ENCODE measurements at places on chromosomes 3 and 15. TPM values are rescaled to one million over a fixed set of nuclear protein-coding genes. Genes with fewer than 3 reads are reported as not detected.

The ZFYVE19 gene
- 32.2 TPM for total RNA-seq

The CLDN16 gene
- 0.15 TPM for total RNA-seq

The SLC6A6 gene
- total RNA-seq: 29.8 TPM

DNA sequence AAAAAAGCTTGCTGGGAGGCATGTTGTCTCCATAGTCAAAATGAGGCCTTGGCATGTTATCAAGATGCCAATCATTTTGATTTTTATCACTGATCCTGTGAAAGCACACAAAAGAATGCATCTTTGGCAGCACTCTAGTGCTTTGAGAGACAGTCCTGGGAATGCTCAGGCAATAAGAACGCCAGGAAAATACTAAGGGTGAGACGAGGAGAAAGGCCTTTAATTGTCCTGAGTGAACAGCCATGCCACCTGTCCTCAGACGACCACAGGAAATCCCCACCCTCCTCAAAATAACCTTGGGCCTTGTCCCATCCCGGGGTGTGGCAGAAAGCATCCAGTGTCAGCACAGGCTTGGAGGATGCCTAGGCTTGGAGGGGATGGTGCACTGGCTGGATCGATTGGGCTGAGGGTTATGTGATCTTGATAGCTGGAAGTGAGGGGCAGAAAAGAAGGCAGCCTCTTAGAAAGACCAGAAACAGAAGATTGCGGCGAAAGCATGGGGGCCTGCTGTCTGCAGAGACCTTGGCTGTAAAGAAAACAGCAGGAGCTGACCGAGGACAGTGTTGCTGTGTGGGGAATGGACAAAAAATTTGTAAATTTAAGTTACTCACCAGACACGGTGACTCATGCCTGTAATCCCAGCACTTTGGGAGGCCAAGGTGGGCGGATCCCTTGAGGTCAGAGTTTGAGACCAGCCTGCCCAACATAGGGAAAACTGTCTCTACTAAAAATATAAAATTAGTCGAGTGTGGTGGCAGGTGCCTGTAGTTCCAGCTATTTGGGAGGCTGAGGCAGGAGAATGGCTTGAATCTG is 7.3 kb downstream of the TMEM158 start:
- peak; percentile 22 for DNase-seq

GRCh38 chr15:98920091-98920880 is 87.3 kb downstream of the PGPEP1L start:
- no peak for DNase-seq

GRCh38 chr3:180684807-180685206 is 5.5 kb upstream of the CCDC39 start:
- no peak for DNase-seq

DNA sequence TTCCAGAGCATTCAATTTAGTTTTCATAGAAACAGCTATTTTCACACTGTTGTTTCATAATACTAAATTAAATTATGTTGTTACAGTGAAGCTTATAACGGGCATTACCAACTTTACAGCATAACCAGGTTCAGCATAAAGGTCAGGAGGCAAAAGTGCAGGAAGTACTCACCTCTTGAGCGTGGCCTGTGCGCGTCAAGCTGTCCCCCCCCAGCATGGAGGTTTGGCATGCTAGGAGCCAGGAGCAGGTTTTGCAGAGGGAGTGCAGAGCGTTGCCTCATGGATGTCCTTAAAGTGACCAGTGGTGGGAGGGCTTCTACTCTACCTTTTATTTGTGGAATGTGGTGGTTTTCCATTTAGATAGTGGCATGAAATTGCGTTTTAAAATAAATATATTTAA is 104.4 kb downstream of the EEFSEC start:
- no peak for DNase-seq

- no peak for DNase-seq
Measured at GRCh38 chr3:57624801-57625200, 27.7 kb upstream of the ARF4 start.

- DNase-seq: peak; percentile 70
Measured at GRCh38 chr15:38474155-38474757, 20.3 kb downstream of the FAM98B start.
